ENCODE measurements at places on chromosomes 2 and 18.

- no peak for DNase-seq
Observed at GRCh38 chr2:66489436-66489835, 54.5 kb downstream of the MEIS1 start.

GRCh38 chr2:187055463-187055862 is 206.5 kb upstream of the ZSWIM2 start:
- no peak for DNase-seq

DNA sequence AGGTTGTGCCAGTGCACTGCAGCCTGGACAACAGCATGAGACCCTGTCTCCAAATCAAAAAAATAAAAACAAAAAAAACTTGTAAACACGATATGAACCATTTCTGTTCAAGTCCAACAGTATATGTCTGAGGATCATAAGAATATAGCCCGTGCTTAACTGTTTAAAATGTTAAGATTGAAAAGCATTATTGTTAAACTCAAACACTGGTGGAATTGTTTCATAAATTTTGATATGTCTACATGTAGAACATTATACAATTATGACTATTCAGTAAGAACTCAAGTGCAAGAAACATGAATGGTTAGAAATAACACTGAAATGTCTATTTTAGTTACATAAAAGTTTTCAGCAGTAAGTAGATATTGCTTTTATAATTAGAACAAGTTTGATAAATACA is 29.7 kb downstream of the PPIG start:
- DNase-seq: no peak

GRCh38 chr18:80147037-80147417 is 38.0 kb downstream of the ADNP2 start:
- DNase-seq: no peak

GRCh38 chr2:132441051-132441450 is 24.4 kb downstream of the GPR39 start:
- no peak for DNase-seq

GRCh38 chr2:19035238-19035637 is 323.2 kb downstream of the OSR1 start:
- DNase-seq: no peak

DNA sequence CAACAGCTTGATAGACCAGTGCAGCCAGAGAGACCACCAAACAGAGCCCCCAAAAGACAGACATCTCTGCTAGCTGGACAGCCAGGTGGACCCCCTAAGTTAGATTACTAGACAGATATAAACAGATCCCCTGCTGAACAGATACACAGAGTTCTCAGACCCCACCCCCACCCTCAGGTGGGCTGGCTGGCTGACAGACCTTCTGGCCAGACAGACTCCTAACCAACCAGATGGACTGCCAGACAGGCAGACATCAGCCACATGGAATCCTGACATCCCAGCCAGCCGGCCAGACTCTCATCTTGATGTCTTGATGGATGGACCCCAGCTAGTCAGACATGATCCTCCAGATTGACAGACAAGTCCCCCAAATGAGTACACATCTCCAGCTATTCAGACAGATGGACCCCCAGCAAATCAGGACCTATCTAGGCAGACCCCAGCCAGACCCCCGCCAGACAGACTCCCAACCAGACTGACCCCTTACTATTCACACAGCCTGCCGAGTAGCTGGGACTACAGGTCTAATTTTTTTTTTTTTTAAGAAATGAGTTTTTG is 18.0 kb downstream of the PTPN18 start:
- no peak for DNase-seq
